Fibroblast of skin of right quadriceps (primary cell): ENCODE measurements at places on chromosomes 6 and 20.

DNA sequence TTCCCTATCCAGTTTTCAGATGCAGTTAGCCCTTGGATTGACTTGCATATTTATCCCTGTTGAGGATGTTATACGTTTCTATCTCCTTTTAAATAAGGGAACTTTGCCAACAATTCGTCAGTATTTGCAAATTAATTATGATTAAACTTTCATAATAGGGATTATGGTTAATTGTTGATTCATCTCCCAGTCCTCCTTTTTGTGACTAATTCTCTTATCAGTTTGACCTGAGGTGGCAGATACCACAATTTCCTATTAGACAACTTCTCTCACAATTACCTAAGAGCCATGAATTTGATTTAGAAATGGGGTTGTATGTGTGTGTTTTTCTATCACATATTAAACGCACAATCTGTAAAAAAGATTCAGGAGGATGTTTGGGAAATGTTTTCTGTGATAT, 172.9 kb downstream of the LAMA2 start:
- DNase-seq, result peak; percentile 1

- DNase-seq, result no peak
Measured at GRCh38 chr6:46586906-46587305, 65.7 kb downstream of the CYP39A1 start.

DNA sequence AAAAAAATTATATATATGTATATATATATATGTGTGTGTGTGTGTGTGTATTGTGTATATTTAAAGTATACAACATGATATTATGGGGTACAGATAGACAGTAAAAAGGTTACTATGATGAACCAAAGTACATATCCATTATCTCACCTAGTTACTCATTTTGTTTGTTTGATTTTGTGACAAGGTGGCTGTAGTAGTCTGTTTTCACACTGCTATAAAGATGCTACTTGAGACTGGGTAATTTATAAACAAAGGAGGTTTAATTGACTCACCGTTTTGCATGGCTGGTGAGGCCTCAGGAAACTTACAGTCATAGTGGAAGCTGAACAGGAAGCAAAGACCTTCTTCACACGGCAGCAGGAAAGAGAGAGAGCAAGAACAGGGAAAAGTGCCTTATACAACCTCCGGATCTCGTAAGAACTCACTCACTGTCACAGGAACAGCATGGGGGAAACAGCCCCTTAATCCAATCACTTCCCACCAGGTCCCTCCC, 30.2 kb upstream of the DACT2 start:
- no peak for DNase-seq

GRCh38 chr6:43910638-43911353, 140.8 kb downstream of the VEGFA start:
- DNase-seq, result peak; percentile 90

GRCh38 chr6:167560673-167561569, 236.0 kb downstream of the TTLL2 start:
- no peak for DNase-seq

DNA sequence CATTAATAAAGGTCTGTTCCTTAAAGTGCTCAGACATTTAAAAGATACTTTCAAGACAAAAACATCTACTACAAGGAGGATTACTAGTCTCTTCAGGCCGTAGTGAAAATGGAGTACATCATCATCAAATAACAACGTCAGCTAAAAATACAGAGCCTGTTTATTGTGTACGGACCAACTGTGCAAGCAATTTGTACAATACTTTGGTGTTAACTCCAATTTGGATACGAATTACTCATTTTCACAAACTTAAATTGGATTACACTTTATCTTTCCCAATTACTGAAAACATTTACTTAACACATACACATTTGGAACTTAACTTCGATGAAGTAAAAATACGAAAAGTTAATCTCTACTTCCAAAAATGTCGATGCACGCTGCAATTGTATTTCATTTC, 802 bp downstream of the CYP39A1 start:
- DNase-seq, result no peak

DNA sequence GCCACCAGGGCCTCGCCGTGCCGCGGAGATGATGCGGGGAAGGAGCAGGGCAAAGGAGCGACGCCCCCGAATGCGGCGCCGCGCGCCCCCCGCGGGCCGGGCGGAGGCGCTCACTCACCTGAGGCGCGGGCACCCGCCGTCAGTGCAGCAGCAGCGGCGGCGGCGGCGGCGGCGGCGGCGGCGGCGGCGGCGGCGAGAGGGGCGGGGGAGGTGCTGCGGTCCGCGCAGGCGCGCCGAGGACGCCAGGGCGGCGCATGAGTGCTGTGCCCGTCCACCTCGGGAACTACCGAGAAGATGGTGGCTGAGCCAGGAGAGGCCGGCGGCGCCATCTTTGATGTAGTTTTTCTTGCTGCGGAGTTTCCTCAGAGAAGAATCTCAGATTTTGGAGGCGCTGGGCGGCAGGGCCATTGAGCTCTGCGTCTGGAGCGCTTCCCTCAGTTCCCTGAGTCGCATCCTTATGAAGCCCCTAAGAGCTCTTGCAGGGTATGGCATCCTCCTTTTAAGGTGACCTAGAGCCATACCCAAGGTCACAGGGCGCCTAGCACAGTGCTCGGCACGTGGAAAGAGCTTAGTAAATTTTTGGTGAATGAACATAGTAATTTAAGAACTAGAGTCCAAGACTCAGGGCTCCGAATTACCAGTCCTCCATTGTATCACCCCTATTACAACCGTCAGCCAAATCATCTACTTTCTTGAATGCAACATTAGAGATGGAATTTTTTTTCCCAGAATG, at the start of gene NDRG3:
TSS of gene NDRG3 (minus strand) at position 164 of the 733 bp plus-strand sequence. CDS start 24,355 bp downstream, outside the sequence.
- DNase-seq, result peak; percentile 92

DNA sequence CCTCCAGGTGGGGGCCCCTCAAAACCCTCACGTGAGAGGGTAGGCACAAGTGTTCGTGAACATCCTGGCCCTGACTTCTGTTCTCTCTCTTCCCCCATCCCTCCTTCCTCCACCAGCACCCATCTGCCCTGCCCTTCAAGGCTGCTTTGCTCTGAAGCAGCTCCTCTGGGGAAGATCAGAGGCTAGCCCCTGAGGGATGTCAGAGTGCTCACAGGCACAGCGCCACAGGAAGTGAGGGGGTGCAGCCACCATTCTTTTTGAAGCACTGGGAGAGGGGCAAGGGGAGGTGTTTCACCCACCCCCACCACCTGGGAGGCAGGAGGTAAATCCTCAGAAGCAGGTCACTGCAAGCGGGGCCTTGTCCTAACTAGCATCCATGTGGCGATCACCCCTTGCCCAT, 11.4 kb downstream of the MOCS1 start:
- no peak for DNase-seq

GRCh38 chr6:134138226-134138975, 86.0 kb upstream of the SLC2A12 start:
- no peak for DNase-seq

- DNase-seq, result no peak
Measured at GRCh38 chr6:99559057-99559456, 9.4 kb downstream of the CCNC start.

GRCh38 chr20:52312132-52312729, 120.7 kb upstream of the ZFP64 start:
- peak; percentile 72 for DNase-seq

GRCh38 chr6:157962601-157963302, 18.9 kb upstream of the SYNJ2 start:
- peak; percentile 73 for DNase-seq

DNA sequence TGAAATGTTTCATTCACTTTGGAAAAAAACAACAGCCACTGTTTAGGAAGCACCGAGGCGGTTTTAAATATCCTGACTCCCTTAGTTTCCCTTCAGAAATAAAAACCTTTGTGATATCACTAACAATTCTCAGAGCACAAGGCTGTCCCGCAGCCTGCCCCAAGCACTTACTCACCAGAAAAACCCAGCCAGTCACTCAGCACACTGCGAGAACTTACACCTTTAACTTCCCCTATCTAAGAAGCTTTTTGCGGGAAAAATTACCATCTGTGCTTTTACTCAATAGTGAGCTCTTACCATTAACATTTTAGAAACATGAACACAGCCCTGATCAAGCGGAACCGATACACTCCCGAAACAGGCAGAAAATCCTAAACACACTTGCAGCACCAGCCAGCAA, 9.3 kb downstream of the ZBTB46 start:
- no peak for DNase-seq

- DNase-seq, result no peak
Measured at GRCh38 chr6:20955751-20956150, 421.5 kb downstream of the CDKAL1 start.

DNA sequence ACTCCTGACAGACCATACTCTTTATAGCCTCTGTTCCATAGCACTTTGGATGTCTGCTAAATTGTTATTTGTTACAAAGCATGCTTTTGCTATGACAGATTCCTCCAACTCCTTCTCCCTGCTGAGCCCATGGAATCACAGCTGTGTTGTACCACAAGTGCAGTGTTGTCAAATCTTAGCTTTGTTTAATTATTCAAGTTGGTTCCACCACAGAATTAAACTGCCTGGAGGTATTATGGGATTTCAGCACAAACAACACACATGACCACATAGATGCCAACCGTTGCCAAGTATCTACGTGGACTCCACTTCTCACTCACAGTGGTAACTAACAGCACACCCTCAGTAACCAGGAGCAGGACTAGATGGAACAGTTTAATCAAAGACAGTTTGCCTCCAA, 32.7 kb upstream of the MARCKS start:
- no peak for DNase-seq

DNA sequence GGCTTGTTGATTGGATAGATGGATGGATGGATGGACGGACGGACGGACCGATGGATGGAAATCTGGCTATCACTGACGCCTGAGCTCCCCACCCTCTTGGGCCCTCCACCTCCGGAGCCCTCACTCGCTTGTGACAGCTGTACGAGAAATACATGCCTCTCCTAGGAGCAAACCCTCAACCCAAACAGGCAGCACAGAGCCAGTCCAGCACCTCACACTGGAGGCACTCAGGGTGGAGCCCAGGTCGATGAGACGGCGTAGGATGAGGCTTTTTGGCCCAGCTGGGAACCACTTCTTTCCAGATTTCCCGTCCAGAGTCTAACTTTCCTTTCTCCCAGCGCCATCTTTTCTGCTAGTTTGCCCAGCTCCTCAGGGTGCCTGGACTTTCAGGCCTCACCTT, 2.7 kb upstream of the LY6G5C start:
- DNase-seq, result no peak
